ENCODE measurements at places on chromosomes 4 and X.

GRCh38 chrX:131477498-131477897 is 66.4 kb upstream of the OR13H1 start:
- no peak for DNase-seq

GRCh38 chr4:137474711-137475301 is 57.5 kb downstream of the PCDH18 start:
- no peak for DNase-seq

DNA sequence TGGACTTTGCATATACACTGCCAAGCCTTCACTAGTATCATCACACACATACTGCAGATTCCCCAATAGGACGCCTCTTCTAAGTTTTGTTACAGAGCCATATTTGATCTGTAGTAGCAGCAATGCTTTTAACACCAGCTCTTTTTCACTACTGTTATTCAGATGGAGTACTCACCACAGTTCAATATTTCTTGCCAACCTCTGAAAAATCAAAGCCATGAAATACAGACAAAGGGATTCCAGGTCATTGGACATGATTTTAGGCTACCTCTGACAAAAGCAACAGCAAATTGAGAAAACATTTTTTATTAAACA is 390.7 kb upstream of the ADGRL3 start:
- no peak for DNase-seq

GRCh38 chrX:63658920-63659319 is 126.1 kb downstream of the ARHGEF9 start:
- no peak for DNase-seq

DNA sequence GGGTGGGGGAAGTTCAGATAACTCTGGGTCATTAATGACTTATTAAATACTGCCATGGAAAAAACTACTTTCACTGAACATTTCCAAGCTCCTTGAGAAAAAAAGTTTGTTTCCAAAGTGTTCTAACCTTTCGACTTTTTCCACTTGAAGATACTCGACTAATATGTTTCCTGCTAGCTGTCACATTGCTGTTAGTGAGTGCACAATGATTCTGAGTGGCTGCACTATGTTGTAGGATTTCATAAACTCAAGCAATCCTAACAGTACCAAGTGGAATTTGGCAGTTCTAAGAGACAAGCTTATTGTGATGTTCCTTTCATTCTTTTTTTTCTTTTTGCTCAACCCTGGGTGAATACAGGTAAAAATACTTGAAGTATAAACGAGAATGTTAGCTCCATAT is 33.4 kb downstream of the GRXCR1 start:
- no peak for DNase-seq

DNA sequence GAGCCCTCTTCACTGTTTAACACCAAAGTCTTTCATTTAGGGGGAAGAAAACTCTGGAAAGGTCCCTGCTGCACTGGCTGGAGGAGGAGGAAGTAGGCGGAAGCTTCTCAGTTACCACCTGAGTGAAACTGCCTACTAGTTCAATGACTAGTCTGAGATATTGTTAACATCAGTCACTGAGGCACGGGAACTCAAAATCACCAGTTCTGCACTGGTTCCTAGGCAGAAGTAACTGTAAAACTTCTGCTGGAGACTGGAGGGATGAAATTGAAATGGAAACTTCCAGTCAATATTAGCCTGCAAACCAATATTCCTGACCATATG is 178.3 kb downstream of the SNCA start:
- DNase-seq = no peak

- peak; percentile 74 for DNase-seq
Observed at GRCh38 chr4:1130316-1131186, 17.2 kb upstream of the RNF212 start.

DNA sequence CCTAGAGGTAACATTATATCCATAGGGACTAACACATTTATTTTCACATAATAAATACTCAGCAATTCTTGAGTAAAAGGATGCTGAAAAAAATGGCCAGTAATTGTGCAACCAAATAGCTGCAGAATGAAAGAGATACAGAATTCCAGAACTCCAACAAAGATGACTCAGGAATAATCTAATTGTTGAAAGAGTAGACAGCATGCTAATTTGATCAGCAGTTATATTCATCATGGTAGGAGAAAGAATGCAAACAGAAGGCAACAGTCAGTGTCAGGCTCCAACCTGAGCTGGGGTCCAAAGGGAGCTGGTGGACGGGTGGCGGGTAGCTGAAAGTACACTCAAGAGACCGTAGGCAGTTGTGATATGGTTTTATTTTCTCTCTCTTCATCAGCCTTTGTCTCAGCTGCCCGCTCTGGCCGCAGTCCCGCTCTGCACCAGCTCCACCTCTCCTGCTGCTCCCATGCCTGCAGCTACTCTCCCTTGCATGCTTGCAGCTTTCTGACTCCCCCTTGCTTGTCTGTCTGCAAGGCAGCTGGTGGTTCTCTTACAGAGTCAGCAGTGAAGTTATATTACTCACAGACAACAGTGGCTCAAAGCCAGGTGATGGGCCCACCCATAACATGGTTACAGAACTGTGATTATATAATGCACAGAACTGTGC is 1150.1 kb downstream of the STIM2 start:
- no peak for DNase-seq

- DNase-seq = no peak
Observed at GRCh38 chr4:87025614-87026041, 90.8 kb downstream of the AFF1 start.
